Panc1 (cell line): ENCODE measurements at places on chromosomes 1 and 21. TPM values are rescaled to one million over a fixed set of nuclear protein-coding genes. Genes with fewer than 3 reads are reported as not detected.

GRCh38 chr1:98201666-98202081, 280.8 kb upstream of the DPYD start:
- no peaks in the 10 kb centered on the region for H3K27me3 ChIP-seq
- no peak overlapping the region for H3K4me3 ChIP-seq
- H3K4me1 ChIP-seq = no peaks in the 10 kb centered on the region
- H3K36me3 ChIP-seq = no peaks in the 10 kb centered on the region
- DNase-seq = no peak

GRCh38 chr1:86325264-86325663, 70.9 kb downstream of the ODF2L start:
- no peaks in the 10 kb centered on the region for H3K36me3 ChIP-seq
- H3K27me3 ChIP-seq = peaks cover 24% of the 10 kb centered on the region; the same call in 1 of the 2 replicates
- H3K4me3 ChIP-seq = no peak overlapping the region
- H3K4me1 ChIP-seq = no peaks in the 10 kb centered on the region
- H3K27ac ChIP-seq = no peak overlapping the region

DNA sequence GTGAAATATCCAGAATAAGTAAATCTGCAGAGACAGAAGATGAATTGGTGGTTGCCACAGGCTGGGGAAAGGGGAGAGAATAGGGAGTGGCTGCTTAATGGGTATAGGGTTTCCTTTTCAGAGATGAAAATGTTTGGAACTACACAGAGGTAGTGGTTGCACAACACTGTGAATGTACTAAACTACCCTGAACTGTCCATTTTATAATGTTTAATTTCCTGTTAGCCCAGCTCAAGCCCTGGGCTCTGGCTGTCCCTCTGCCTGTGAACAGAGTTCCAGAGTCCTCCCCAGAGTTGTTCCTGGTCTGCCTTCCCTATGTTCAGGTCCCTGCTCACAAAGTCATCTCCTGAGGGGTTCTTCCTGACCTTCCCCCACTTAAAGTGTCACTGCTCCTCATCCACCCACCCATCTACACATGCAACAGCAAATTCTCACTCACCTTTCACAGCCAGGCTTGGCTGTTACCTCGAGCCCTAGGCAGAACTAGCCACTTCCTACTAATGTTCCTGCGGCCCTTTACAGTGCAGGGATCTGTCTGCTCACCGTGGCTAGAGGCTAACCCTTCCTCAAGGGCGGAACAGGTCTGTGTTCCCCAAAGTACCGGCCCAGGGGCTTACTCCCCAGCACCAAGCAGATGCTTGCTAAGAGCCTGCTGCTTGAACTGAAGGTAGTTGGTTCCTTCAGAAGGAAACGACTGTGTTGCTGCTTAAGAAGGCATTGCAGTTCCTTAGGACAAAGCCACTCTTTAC, 22.4 kb downstream of the DHCR24 start:
- H3K27ac ChIP-seq = no peak overlapping the region
- DNase-seq = no peak
- peaks cover 11% of the 10 kb centered on the region; the same call in 1 of the 2 replicates for H3K36me3 ChIP-seq
- H3K4me1 ChIP-seq = no peaks in the 10 kb centered on the region
- H3K27me3 ChIP-seq = no peaks in the 10 kb centered on the region

PTPRC gene
- total RNA-seq = 1.4 TPM

BSND gene
- total RNA-seq = not detected
